ENCODE measurements at places on chromosomes 13 and 19.

GRCh38 chr13:77489566-77490337 lies 45.8 kb upstream of the SCEL start:
- no peak for DNase-seq

GRCh38 chr13:63938851-63939250 lies 2523.2 kb upstream of the PCDH20 start:
- DNase-seq = no peak

DNA sequence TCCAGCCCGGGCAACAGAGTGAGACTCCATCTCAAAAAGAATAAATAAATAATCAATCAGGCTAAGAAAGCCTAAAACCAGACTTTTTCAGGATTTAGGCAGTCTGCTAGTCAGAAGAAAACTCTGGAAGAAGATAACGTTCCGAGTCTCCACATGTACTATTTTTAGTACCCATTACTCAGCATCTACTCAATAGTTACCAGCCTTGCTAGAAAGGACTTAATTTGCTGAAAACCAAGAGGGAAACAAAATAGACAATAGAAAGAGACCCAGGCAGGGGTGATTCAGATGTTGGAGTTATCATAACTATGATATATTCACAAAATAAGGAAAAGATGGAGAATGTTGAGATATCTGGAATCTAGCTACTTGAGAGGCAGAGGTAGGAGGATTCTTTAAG lies 3.6 kb upstream of the LIN7B start:
- DNase-seq = no peak

DNA sequence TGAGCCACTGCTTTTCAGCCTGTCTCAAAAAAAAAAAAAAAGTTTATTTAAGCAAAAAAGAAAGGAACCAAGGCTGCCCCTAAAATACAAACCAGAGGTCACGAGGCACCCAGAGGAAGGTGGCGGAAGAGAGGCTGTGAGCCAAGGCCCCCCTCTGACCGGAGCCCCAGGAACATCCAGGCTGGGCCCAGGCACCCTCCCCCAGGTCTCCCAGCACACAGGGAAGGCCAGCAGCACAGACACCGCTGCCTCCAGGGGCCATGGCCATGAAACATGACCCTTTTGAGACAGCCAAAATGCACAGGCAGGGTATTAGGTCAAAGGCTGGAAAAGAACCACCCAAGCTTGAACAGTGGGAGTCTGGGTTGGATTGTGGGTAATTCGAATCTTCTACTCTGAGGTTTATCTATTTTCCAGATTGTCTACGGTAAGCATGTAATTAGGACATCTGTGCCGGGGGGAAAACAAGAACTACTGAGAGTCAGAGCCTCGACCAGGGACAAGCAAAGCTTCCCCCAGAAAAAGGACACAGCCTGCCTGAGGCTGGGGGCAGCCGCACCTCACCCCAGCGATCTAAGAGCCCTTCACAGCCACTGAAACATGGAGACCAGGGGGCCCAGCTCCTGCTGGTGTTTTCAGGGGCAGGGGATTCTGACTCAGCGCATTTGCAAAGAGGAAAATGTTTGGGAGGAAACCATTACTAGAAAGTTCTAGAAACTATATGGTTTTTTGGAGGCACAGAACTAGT lies 8.4 kb downstream of the PEX11G start:
- no peak for DNase-seq

DNA sequence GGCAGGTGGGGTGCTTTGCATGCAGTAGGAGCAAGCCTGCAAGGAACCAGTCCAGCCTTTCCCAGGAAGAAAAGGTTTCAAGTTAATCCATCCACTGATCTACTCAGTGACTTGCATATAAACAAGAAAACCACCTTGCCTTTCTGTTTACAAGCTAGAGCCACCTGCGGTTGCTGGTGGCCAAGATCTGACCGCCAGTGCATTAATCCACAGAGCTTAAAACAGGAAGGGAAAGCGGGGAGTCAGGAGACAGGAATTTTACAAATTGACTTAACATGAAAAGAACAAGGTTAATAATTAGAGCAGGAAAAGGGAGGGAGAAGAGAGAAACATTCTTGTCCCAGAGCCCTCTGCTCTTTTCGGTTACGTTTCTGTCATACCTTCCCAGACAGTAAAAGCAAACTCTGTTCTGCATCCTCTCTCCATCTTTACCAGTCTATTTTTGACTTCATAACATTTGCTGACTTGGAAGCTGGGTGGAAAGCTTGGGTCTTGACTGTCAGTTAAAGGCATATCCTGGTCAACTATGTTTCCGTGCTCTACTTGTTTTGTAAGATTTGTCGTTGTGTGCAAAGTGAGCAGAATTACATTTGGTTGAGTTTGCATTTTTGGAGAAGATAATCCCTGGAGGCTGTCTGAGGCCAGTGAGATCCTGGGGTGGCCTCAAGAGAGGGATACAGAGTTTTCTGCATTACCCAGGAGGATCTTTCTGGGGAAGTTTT lies 760.6 kb downstream of the EFNB2 start:
- DNase-seq = no peak

- DNase-seq = no peak
These were observed 1099.7 kb downstream of the DIAPH3 start for GRCh38 chr13:59064042-59064441.

- no peak for DNase-seq
These were observed 535 bp downstream of the CDKN2D start for GRCh38 chr19:10568062-10568825.

DNA sequence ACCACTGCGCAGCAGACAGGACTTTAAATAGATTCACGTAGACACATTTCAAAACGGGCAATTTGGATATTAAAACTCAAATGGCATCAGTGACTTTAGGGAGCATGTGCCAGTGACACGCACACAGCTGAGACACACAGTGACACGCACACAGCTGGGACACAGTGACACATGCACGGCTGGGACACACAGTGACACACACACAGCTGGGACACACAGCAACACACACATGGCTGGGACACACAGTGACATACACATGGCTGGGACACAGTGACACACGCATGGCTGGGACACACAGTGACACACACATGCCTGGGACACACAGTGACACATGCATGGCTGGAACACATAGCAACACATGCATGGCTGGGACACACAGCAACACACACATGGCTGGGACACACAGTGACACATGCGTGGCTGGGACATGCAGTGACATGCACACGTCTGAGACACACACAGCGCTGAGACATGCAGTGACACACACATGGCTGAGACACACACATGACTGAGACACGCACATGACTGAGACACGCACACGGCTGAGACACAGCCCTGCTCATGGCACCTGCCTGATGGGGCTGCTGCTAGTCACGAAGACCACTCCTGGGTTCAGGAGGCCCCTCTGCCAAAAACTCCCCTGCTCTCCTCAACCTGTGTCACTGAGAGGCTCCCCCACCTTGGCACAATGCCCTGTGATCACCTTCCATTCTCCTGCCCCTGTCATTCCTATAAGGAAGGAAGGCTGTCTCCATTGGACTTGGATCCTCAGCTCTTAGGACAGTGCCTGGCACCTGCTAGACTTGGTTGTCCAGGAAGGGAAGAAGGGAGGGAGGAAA lies 52.5 kb downstream of the SOX1 start:
- DNase-seq = no peak

DNA sequence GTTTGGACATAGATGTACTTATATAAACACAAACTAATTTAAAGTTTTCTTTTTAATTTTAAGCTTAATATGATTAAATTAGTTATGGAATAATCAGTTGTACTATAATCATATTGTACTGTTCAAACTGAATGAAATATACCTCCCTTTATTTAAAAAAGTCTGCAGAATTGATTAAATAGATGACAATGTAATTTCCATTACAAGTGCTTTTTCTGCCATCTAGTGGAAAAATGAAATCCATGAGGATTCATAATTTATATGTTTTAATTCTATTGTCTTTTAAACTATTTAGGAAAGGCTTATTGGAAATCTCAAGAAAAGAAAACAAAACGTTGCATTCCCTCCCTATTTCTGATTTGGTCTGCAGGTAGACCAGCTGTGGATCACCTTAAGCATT lies 30.9 kb downstream of the MZT1 start:
- DNase-seq = no peak

Data from stimulated activated CD8-positive, alpha-beta memory T cell treated with anti-CD3 and anti-CD28 coated beads, Interleukin-7, amount 100 ng/mL, for 1 hour (primary cell).